Caudate nucleus (tissue), 63 donors: ENCODE measurements at places on chromosomes 7 and 10.

- no peak for DNase-seq
Measured at GRCh38 chr10:44195112-44196007, 189.5 kb downstream of the CXCL12 start.

DNA sequence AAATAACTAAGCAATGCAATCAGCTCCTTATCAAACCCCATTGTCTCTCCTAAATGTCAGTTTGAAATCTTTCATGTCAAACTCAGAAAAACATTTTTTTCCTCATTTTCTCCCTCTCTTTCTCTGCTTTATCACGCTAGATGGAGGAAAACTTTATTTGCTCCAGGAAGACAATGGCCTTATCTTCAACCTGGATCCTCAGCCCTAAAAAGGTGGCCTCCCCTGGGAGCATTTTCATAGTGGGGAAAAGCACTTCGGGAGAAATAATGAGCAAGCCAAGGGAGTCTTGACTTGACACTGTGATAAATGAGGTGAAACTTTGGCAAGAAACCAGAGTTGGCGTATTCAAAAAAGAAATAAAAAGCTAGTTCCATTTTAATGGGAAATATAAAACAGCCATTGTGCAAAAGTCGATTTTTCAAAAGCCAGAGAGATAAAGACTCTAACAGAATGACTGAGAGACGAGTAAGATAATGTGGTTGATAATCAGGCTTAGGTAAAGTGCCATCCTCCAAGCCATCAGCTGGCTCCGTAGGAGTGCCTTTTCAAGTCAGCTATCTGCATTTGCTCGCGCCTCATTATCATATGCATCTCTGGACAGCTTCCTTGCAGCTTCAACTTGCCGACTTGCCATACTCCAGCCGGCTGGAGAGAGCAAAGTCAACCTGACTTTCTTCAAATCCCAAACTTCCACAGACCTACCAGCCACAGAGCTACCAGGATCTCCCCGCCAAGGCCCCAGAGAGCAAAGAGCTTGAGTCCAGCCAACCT is 19.9 kb downstream of the HABP2 start:
- no peak for DNase-seq

DNA sequence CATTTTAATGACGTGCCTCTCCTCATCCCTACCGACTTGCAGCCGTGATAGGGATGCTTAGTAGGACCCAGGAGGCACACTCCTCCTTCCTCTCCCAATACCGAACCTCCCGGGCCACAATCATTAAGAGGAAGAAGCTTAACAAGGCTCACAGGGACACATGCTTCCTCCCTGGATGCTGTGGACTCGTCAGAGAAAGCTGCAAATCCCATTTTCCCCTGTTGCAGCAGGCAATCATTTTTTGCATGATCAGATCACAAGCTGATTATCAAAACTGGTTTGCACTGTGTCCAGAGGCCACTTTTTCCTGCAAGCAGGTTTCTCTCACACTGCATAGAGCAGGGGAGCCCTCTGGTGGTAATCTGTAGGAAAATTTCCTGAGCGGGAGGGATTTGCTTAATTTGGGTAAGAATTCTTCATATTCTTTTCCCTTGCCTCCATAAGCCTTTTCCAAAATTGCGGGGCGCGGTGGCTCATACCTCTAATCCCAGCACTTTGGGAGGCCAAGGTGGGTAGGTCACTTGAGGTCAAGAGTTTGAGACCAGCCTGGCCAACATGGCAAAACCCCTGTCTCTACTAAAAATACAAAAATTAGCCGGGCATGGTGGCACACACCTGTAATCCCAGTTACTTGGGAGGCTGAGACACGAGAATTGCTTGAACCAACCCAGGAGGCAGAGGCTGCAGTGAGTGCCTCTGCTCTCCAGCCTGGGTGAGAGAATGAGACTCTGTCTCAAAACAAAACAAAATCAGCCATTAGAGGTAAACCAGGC is 16.1 kb upstream of the LAMB4 start:
- peak; percentile 61 for DNase-seq

- no peak for DNase-seq
Measured at GRCh38 chr10:32197423-32197822, 141.2 kb upstream of the KIF5B start.

DNA sequence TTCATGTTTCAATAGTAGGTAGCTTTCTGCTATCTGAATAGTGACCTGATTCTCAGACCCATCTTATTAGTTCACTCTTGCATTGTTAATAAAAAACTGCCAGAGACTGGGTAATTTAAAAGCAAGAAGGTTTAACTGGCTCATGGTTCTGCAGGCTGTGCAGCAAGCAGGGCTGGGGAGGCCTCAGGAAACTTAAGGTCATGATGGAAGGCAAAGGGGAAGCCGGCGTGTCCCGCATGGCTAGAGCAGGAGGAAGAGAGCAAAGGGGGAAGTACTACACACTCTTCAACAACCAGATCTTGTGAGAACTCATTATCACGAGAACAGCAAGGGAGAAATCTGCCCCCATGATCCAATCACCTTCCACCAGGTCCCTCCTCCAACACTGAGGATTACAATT is 185.2 kb upstream of the PITRM1 start:
- DNase-seq, result no peak

DNA sequence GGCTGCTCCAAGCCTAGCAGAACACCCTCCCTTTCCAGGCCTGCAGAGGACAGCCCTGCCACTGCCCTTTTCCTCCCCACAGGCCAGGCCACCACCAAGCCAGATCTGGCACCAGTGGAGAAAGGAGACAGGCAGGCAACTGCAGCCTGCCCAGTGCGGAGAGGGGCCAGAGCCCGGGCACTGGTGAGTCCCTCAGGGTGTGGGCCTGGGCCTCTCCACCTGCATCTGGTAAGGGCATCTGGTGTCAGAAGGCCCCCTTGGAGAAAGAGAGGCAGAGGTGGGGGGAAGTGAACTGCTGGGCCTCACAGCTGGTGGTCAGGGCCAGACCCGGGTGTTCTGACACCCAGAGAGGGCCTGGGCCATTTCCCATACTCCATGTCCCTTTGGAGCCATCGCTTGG is 27.9 kb downstream of the ZNF783 start:
- no peak for DNase-seq

DNA sequence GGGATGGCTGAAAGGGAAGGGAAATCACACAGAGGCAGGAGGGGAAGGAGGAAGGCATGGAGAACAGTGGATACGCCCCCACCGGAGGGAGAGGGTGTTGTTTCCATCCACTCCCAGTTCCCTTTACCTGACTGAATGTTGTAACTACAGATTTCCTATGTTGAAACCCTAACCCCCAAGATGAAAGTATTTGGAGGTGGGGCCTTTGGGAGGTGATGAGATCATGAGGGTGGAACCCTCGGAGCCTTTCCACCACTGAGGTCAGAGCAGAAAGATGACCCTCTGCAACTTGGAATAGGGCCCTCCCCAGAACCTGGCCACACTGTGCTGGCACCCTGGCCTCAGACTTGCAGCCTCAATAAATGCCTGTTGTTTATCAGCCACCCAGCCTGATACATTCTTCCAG is 48.6 kb upstream of the CNPY1 start:
- DNase-seq, result no peak

- DNase-seq, result no peak
Measured at GRCh38 chr7:4097001-4097609, 585.0 kb upstream of the FOXK1 start.

GRCh38 chr7:2138146-2138765 is 94.5 kb downstream of the MAD1L1 start:
- DNase-seq, result no peak

- no peak for DNase-seq
Measured at GRCh38 chr7:7970237-7970530, 1.6 kb downstream of the GLCCI1 start.

DNA sequence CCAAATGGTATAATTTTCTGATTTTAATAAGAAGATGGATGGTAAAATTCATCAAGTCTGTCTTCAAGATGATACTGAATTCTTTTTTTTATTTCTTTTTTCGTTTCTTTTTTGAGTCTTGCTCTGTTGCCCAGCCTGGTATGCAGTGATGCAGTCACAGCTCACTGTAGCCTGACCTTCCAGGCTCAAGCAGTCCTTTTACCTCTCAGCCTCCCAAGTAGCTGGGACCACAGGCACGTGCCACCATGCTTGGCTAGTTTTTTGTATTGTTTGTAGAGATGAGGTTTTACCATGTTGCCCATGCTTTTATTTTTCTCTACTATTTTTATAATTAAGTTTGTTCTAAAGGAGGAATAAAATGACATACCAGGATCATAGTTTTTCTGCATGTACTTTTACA is 52.1 kb upstream of the HELLS start:
- DNase-seq, result no peak

GRCh38 chr7:49403844-49404243 is 369.6 kb upstream of the VWC2 start:
- no peak for DNase-seq

- DNase-seq, result no peak
Measured at GRCh38 chr10:52353960-52354394, 39.9 kb downstream of the DKK1 start.

GRCh38 chr10:71234970-71235685 is 22.8 kb downstream of the UNC5B start:
- no peak for DNase-seq

DNA sequence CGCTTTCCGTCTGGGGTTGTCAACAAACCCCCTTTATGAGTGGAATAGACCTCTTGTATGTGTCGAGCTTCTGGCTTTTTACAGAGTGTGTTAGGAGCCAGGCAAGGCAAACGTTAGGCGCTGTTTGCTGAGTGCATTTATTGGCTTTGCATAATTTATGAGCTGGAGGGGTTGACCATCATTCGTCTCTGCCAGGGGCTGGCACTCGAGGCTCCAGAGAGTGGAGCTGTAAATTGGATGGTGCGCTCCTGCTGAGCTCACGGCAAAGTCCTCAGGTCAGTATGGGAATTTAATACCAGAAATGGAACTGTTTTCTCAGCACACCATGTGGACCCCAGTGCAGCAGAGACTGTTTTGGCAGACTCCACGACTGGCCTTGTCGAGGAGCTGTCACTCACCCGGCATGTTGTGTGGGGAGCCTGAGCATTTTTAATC is 699.4 kb upstream of the GALNT17 start:
- no peak for DNase-seq

DNA sequence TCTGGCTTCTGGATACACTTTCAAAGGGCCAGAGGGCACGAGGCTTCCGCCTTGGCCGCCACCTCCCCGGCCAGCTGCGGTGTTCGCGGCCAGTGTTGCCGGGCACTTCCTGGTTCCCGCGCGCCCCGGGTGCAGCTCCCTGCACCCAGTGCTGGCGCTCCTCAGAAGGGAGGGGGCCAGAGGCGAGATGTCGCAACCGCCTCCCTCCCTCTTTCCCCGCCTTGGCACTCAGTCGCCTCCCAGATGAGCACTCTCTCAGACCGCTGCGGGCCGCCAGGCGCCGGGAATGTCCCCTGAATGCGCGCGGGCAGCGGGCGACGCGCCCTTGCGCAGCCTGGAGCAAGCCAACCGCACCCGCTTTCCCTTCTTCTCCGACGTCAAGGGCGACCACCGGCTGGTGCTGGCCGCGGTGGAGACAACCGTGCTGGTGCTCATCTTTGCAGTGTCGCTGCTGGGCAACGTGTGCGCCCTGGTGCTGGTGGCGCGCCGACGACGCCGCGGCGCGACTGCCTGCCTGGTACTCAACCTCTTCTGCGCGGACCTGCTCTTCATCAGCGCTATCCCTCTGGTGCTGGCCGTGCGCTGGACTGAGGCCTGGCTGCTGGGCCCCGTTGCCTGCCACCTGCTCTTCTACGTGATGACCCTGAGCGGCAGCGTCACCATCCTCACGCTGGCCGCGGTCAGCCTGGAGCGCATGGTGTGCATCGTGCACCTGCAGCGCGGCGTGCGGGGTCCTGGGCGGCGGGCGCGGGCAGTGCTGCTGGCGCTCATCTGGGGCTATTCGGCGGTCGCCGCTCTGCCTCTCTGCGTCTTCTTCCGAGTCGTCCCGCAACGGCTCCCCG is at the start of gene FFAR4:
Gene FFAR4 (plus strand): TSS at position 231 of the 842 bp plus-strand sequence. CDS start 56 bp downstream, at position 287.
- DNase-seq, result no peak

- no peak for DNase-seq
Measured at GRCh38 chr7:112108981-112109380, 97.2 kb downstream of the DOCK4 start.

- DNase-seq, result no peak
Measured at GRCh38 chr10:93072713-93073538, 767 bp upstream of the CYP26A1 start.

- no peak for DNase-seq
Measured at GRCh38 chr7:90178679-90179278, 24.5 kb downstream of the STEAP1 start.

DNA sequence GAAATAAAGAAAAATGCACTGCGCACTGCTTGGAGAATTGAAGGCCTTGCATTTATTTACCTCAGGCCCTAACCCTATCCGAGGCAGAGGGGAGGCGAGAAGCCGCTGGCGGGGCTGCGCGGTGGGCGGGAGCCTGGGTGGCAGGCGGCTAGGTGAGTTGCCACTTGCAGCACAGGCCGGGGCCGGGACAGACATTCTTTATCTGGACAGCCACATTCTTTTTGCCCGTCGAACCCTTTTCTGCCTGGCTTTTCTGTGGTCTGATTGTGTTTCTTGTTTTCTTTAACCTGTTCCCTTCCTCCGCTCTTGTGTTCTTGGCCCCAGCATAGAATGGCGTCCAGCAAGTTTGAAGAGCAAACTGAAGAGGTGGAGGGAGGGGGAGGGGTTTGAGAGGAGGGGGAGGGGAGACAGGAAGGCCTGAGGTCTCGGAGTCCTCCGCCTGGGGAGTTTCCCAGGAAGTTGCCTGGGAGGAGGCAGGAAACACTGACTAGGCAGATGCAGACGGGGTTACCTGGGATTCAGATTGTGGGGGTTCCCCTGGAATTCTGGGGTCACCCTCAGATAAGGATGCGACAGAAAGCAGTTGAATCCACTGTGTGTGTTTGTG is 5.1 kb downstream of the SHH start:
- no peak for DNase-seq

GRCh38 chr7:92973974-92974373 is 137.6 kb upstream of the CDK6 start:
- no peak for DNase-seq

DNA sequence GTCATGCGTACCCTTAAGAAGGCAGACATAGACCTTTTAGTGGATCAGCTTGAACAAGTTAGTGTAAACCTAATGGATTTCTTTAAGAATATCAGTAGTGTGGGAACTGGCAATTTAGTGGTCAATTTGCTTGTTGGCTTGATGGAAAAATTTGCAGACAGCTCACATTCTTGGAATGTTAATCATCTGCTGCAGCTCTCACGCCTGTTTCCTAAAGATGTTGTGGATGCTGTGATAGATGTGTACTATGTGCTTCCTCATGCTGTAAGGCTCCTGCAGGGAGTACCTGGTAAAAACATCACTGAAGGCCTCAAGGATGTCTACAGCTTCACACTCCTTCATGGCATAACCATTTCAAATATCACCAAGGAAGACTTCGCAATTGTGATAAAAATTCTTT is 103.4 kb downstream of the ABCA13 start:
- DNase-seq, result no peak
